ENCODE measurements at places on chromosomes 2 and 18.

- no peak for DNase-seq
Measured at GRCh38 chr2:189609423-189609816, 28.8 kb upstream of the SLC40A1 start.

GRCh38 chr2:240591784-240592183 is 5.2 kb downstream of the CAPN10 start:
- DNase-seq: no peak

DNA sequence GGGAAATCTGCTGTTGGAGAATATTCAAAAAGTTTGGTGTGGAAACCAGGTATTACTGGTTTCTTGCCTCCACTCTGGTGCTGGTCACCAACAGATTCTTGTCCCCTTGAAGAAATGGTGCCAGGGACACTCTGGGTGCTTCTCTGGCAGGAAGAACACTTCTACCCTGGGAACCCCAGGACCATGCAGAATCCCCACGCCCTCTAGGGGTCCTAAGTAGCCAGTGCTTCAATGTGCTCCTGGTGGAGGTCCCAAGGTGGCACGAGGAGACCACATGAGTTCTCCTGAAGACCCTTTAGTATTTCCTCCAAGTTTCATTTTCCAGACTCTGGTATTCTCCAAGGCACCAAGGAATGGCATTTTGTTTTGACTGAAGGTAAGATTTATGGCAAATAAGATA is 380.6 kb downstream of the TSN start:
- no peak for DNase-seq

- DNase-seq: no peak
Measured at GRCh38 chr18:9206421-9206820, 69.8 kb downstream of the ANKRD12 start.

GRCh38 chr2:149715005-149715592 is 127.5 kb upstream of the MMADHC start:
- no peak for DNase-seq

- DNase-seq: no peak
Measured at GRCh38 chr18:40109252-40110049, 1845.6 kb upstream of the PIK3C3 start.

DNA sequence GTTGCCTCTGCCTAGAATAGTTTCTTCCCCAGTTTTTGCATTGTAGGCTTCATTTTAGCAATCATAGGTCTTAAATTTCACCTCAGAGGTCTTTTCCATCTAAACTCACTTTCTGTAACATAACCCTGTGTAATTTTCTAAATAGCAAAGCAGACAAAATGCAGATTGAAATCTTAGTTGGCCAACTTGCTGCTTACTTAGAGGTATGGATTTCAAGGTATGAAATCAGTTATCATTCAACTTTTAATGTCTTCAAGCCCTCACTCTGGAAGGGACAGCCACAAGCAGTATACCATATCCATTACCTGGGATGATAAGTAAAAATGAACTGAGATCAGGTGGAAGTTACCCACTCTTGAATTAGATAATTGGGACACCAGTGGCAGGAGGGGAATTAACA is 3.9 kb downstream of the CCDC121 start:
- DNase-seq: no peak

DNA sequence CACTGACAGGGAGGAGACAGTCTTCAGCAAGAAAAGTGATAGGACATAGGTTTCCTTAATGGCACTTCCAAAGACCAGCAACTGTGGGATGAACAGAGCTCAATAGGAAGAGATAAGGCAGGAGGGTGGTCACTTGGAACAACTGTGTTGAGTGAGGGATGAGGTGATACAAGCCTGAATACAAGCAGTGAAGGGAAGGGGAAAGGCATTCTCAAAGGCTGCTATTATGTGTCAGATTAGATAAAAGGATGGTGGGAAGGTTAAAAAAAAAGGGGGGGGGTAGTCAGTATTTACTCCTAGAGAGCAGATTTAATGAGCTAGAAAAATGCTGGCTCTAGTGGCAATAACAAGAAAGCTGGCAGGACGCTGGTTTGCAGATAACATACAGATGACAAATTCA is 25.7 kb downstream of the CCBE1 start:
- DNase-seq: no peak

- DNase-seq: no peak
Measured at GRCh38 chr2:240833724-240834285, 13.8 kb upstream of the KIF1A start.

GRCh38 chr2:66633631-66634030 is 198.7 kb downstream of the MEIS1 start:
- no peak for DNase-seq

GRCh38 chr2:46230115-46230571 is 67.1 kb upstream of the EPAS1 start:
- DNase-seq: no peak

GRCh38 chr2:191304939-191305875 is 60.0 kb downstream of the MYO1B start:
- no peak for DNase-seq

DNA sequence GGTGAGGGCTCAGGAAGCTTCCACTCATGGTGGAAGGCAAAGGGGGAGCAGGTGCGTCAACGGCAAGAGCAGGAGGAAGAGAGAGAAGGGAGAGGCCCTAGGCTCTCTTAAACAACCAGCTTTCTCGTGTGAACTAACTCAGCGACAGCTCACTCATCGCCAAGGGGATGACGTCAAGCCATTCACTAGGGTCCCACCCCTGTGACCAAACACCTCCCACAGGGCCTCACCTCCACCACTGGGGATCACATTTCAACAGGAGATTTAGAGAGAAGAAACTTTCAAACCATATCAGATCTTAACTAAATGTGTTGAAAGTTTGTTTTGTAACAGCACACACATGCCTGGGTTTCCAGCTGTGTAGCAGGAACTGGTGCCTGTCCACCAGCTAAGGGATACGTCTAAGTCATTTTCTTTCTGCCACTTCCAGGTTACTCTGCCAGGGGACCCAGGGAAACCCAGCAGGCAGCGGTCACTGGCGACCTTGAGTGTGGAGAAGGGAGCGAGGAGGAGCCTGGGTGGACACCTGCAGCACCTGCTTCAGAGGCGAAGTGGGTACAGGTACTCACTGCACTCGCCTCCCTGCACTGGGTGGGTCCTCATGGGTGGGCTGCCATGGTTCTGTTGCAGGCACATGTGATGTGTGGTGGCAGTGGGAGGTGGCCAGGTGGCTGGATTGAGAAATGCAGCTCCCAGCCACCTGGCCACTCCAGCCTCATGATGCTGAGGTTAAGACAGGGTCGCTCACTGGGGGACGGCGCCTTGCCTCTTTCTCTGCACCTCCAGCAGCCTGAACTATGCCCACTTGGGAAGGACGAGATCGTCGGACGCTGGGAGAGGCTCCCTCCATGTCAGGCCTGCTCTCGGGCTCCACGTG is 8.4 kb upstream of the GPC1 start:
- no peak for DNase-seq

- no peak for DNase-seq
Measured at GRCh38 chr2:84817239-84817655, 63.6 kb downstream of the TRABD2A start.

GRCh38 chr18:5527603-5528002 is 16.2 kb downstream of the EPB41L3 start:
- no peak for DNase-seq

DNA sequence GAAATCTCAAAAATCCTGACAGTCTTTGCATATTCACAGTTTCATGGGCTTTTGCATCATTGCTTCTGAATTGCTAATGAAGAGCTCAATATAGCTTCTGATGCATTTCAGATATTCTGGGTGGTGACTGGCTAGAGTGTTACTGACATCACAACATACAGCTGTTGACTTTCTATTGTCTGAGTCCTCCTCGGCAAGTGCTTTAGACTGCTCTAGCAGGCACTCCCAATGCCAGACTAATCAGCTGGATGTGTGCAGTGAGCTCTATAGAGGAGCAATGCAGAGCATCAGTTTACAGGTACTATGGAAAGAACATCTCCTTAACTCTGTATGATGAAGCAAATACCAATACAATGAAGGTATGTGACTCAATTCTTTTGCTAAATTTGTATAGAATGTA is 54.9 kb downstream of the R3HDM1 start:
- DNase-seq: no peak

DNA sequence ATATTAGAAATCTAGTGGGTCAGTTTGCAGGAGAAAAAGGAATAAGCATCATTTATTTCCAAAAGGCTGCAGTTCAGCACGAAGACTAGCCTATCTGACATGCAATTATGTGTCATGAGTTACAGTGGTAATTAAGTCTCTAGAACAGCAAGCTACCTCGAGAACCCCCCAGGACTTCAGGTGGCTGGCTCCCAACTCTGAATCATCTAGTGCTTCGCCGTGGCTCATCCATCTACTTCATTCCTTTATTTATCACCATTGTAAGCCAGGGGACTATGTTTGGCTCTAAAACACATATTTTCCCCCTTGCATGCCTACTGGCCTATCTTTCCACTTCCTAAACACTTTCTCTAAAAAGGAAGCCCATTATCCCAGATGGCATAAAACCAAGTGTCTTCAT is 121.6 kb downstream of the TXNL1 start:
- no peak for DNase-seq

GRCh38 chr18:51009072-51009471 is 20.9 kb upstream of the SMAD4 start:
- no peak for DNase-seq

- no peak for DNase-seq
Measured at GRCh38 chr2:226981791-226982326, 146.0 kb downstream of the RHBDD1 start.

DNA sequence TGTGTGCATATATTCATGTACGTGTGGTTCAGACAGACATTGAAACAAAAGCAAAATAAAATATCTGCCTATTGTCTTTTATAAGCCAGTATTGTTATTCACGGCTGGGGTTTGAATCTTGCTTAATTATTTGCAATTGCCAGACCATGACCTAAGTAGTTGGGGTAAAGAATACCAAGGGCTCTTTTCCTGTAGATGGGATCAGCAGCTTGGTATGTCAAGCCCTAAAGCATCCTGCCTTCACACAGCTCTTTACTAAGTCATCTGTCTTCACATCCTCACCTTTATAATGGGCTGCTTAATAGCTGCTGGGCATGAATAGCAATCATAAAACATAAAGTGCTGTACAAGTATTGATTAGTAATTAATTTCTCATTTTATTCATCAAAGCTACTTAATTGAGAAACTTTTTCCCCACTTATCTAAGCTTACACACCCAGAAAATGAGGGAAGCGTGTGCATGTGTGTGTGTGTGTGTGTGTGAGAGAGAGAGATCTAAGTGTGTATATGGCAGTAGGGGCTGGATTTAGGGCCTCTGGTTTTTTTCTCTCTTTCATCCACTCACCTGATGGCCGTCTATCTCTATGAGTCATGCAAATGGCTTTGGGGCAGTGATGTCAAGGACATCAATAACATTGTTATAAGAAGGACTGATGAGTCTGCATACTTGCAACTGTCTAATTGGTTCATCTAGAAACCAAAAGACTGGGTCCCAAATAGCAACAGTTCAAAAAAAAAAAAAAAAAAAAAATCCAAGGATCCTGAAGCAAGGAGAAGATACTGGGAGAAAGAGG is 244.1 kb upstream of the TNP1 start:
- DNase-seq: no peak

DNA sequence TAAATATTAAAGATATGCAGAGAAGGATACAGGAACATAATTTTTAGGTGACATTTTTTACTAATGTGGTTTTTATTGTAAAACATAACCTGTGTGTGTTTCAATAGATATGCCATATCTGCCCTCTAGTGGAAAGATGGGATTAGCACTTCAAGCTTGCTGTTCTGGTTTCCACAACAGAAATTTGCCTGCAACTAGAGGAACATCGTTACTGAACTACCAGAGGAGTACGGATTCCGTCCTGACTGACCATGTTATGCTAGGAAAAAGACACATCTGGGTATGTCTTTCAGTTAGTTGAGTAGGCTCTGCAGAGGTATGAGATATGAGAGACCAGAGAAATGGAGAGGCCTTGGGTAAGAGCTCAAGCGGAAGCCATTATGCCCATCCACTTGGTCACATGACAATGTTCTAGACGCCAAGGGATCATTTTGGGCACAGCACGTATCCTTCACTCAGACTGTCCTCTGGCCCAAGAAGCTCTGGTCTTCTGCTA is 104.9 kb downstream of the MBD2 start:
- DNase-seq: no peak

GRCh38 chr2:118614841-118615271 is 232.6 kb downstream of the EN1 start:
- no peak for DNase-seq

- DNase-seq: no peak
Measured at GRCh38 chr2:241801611-241802420, 7.2 kb upstream of the NEU4 start.

DNA sequence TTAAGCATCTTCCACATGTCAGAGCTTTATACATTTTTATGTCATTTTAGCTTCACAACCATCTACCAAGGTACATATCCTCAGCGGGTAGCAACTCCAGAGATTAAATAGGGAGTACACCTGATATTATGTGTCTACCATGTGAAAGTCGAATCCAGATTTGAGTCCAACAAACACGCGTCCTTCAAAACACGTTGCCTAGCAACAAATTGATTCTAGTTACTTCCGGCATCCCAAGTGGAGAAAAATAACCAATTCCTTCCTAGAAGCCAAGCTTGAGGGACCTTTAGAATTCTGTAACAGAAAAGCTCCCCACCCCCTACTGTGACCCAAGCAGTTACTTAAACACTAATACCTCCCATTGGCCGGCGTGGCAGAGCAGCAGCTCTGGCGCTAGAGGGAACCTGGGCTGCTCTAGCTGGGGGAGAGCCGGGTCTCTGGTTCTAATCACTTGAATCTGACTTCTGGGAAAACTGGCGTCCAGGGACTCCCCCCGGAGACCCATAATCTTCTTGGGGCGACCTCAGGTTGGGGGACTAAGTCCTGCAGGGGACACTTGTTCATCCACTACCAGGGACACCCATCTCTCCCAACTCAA is at the start of gene ERICH2:
Gene ERICH2, plus strand, starts transcription at position 371 of the 598 bp plus-strand sequence. CDS start 304 bp downstream, outside the sequence.
- no peak for DNase-seq

- DNase-seq: no peak
Measured at GRCh38 chr2:224565452-224566035, 19.6 kb downstream of the CUL3 start.
